ENCODE measurements at places on chromosomes 5 and 9.

DNA sequence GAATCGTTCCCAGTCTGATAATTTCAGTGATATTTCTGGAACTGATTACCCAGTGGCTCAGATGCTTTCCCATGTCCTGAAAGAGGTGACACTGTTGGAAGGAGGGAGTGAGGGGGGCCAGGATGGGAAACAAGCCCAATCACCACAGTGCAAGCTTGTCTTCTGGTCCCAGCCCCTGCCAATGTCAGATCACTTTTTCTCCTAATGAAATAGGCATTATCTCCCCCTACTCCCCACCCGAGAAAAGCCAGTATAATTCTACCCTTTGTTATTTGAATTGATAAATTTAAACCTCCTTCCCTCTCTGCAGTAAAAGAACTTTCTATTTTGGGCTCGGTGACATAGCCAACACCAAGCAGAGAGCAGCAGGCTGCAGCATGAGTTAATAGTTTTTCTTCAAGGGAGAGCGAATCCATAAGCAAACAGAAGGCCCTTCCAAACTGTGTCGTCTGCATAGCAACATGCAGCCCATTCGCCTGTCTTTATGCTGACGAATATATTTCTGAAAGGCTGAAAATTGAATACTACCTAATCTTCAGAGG is 14.6 kb upstream of the PPP2CA start:
- peak; percentile 68 for DNase-seq

DNA sequence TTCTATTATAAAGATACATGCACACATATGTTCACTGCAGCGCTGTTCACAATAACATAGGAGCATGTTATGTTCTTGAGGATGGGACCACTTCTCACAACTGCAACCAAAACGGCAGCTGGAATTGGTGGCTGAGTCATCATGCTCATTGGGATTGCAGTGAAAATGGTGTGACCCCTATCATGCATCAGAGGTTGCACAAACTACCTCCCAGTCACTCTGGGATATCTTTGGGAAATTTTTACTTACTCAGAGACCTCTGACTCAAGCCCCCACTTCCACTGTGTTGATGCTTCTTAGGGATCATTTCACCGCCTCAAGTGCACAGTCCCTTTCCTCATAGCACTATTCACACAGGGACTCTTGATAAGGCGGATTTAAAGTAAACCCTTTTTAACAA is 474.1 kb downstream of the BNC2 start:
- DNase-seq, result no peak

- no peak for DNase-seq
Measured at GRCh38 chr9:123893831-123894460, 36.0 kb downstream of the DENND1A start.

- DNase-seq, result no peak
Measured at GRCh38 chr5:113273948-113274347, 160.8 kb downstream of the TSSK1B start.

DNA sequence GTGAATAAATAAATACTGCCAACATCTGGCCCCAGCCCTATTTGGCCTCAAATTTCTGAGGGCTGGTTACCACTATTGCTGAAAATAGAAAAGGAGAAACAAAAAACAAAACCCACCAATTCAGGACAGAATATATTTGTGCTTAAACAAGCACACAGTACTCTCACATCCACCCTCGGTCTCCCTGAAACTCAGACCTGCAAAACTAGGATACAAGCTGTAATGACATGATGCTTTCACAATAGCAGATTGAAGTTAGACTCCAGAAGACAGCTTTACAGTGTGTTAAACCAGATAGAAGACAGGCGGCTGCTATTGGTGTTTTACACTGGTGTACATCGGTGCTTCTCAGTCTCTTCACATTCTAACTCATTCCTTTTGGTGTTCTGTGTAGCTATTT is 214.9 kb upstream of the DMRT1 start:
- no peak for DNase-seq

DNA sequence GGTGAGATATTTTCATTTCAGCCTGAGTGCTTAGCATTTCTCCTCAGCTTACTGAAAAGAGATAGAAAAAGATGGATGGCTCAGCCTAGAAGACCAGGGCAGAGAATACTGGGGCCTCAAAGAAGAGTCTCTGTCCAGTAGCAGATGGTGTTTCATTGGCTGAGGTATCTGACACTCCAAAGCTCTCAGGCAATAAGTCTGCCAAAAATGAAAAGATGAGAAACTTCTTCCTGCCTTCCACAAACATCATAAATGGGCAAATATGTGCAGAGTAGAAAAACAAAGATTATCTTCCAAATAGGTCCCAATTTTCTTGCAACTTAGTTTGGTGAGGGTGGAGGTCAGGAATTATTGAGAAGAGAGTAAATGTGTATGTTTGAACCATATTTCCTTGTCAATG is 87.4 kb upstream of the ICE1 start:
- no peak for DNase-seq

DNA sequence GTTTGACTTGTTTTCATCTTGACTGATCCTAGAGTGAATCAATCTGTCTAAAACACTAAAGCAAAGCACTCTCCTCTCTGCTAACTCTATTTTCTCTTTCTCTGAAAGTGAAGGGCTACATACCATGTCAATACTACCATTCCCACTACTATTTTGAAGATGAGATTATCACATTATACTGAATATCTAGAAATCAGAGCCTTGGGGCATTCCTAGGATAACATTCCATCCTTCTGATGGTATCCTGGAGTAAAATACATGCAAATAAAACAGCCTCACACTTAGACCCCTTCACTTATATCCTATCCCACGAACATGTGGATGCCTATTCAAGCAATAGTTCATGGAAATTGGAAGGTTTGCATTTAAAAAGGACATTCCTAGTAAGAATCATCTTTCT is 309.3 kb upstream of the ACTBL2 start:
- no peak for DNase-seq

DNA sequence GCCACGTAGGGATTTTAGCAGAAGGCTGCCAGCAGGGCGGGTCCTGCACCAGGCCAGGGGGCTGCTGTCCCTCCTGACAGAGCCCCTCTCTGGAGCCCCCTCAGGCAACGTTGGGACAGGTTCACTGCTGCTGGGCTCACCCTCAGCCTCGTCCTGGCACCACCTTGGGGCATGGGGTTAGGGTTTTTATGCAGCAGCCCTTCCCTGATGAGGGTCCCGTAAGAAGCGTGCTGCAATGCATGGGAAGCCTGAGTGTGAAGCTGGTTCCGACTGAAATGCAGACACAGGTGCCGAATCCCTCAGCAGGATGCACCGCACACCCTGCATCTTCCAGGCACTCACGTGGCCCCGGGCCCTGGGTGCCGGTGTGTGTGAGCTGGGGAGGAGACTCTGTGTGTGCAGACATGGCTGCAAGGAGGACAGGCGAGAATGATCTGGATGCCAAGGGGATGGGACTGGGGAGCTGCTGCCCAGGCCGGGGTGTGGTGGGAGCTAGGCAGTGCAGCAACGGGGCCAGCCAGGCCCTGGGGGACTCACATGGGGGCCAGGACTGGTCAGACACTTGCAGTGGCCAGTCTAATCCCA is 27.1 kb downstream of the ZDHHC11B start:
- no peak for DNase-seq

DNA sequence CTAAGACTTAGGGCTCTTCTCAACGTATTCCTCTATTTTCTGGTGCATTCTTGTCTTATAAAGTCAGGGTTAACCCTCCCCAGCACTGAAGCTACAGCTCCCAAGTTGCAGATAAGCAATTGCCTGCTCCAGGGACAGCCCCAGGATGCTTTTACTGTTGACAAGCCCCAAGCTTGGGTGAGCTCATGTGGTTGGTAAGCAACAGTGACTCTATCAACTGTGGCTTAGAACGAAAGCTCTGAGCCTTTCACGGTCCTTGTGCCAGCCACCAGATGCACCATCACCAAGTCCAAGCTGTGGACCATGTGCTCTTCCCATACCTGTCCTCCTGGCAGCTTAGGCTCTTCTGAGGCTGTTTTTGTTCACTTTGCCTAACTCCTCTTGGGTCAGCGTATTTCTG is 13.5 kb downstream of the ADRB2 start:
- no peak for DNase-seq

DNA sequence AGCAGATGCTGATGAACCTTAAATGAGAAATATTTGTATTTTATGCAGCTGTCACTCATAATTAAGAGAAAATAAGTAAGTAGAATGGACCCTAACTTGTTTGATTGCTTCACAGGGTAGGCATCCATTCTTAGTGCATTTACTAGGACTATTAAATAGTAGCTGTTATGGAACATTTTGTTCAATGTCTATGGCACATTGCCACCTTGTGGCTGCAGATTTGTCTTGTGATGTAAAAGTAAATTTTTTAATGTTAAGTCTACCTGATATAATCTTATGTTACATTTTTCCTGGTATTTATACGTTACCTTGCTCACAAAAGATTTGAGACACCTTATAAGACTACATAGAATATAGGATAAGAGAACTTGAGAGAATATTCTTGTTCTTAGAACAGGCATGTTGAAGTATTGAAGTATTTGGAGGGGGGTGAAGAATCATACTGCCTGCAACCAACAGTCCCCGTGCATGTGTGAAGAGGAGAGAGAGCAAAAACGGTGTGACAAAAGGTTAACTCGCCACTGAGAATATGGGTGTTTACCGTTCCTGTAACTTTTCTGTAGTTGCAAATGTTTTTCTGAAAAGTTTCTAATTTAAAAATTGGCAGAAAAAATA is 161.1 kb downstream of the MAST4 start:
- DNase-seq, result peak; percentile 64
